Esophagus muscularis mucosa (tissue), 4 donors: ENCODE measurements at places on chromosomes 4 and X. TPM values are rescaled to one million over a fixed set of nuclear protein-coding genes. Genes with fewer than 3 reads are reported as not detected.

The PDZD4 gene
- total RNA-seq = 20.0 TPM

The RASSF6 gene
- total RNA-seq = 1.2 TPM

The BEX4 gene
- 43.9 TPM for total RNA-seq

The MAGEE1 gene
- total RNA-seq = 4.6 TPM

The ATOH1 gene
- not detected for total RNA-seq

The PASD1 gene
- total RNA-seq = not detected

The CHIC2 gene
- 29.9 TPM for total RNA-seq

The ADGRG4 gene
- 0.17 TPM for total RNA-seq

The RAB39B gene
- 0.98 TPM for total RNA-seq

The MYOZ2 gene
- total RNA-seq = 0.50 TPM

The NAT8L gene
- under 0.01 TPM for total RNA-seq

The GPM6B gene
- total RNA-seq = 52.7 TPM

- H3K4me1 ChIP-seq = peaks cover 7% of the 10 kb centered on the region
- DNase-seq = no peak
- no peaks in the 10 kb centered on the region for H3K36me3 ChIP-seq
- no peak overlapping the region for H3K27ac ChIP-seq
- peak overlapping the region; percentile 76 for H3K4me3 ChIP-seq
Measured at GRCh38 chr4:74038086-74038424, 434 bp downstream of the CXCL3 start.

GRCh38 chr4:3231471-3231870 lies 17.5 kb upstream of the MSANTD1 start:
- no peak for DNase-seq
- no peak overlapping the region for H3K4me3 ChIP-seq
- H3K4me1 ChIP-seq = peaks cover 8% of the 10 kb centered on the region
- H3K27me3 ChIP-seq = no peaks in the 10 kb centered on the region

- DNase-seq = no peak
- H3K36me3 ChIP-seq = no peaks in the 10 kb centered on the region
- no peak overlapping the region for H3K27ac ChIP-seq
Measured at GRCh38 chr4:42119886-42120285, 32.6 kb downstream of the BEND4 start.

DNA sequence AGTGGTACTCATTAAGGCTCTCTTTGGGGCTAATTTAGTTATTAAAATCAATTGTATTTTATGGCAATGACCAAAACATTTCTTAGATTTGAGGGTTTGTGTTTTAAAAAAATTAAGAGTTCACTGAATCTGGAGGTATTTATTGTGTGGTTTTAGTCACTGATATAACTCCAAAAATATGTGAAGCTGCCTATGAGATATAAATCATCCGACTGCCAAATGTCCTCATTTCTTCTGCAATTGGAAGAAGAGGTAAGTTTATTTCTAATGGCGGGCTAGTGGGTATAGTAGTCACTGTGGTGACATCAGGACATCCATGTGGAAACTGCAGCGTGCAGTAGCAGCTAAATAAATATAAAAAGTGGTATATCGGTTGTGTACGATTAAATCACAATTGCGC lies 205.5 kb downstream of the MID1 start:
- DNase-seq = no peak
- no peak overlapping the region for H3K27ac ChIP-seq
- H3K4me1 ChIP-seq = no peaks in the 10 kb centered on the region
- no peak overlapping the region for H3K4me3 ChIP-seq
- H3K36me3 ChIP-seq = no peaks in the 10 kb centered on the region

- H3K27me3 ChIP-seq = no peaks in the 10 kb centered on the region
Measured at GRCh38 chr4:14130551-14130950, 503.0 kb upstream of the BOD1L1 start.

DNA sequence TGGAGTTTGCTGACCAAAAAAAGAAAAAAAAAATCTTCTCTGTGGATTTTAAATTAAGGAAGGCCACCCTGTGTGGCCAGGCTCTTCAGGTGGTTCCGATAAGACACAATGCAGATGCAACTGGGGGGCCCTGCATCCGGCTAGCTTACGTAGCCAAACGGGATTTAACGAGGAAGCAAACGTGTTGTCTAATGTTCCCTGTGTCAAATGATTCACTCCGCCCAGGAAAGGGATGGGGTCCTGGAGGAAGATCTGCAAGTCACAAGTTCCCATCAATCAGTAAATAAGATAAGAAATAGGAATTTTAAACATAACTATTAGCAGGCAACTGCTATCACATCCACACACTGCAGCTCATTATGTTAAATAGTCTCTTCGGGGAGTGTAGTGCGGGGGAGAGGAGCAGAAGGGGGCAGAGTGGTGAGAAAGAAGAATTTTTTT lies 216.4 kb upstream of the GYPA start:
- no peak overlapping the region for H3K4me3 ChIP-seq
- no peaks in the 10 kb centered on the region for H3K4me1 ChIP-seq
- no peak overlapping the region for H3K27ac ChIP-seq
- no peaks in the 10 kb centered on the region for H3K36me3 ChIP-seq
- no peak for DNase-seq

DNA sequence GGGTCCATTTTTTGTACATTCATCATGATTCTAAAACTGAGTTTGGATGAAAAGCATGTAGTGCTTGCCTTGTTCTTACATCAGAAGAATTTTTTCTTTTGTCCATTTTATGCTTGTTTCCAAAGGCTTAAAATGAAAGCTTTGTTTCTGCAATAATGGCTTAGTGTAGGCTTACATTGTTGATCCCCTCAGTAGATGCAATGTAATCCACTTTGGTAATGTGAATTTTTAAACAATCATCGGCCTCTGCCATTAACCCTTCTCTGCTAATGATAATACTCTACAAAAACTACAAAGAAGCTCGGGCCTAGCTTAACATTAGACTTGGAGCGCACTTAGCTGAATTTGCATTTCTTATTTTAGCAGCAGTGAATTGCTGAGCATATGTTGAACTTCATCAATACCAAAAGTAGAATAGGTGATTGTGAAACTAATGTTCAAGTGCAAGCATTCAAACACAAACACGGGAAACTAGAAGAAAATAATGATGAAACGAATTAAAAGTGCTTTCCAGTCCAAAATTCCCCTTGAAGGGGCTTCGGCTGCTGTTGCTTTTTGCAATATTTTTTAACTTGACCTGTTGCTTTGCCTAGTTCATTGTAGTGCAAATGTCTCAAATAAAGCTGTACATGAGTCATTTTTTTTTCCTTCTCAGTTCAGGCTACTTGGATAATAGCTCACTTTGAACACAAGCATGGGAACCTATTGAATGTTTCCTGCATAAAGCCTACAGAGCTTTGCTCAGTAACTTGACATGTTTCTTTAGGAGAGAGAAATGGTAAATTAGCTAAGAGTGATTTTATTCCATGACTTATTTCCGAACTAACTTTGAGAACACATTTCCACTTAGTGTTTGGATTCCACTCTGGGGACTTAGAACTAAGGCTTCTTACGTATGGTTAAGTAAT lies 66.5 kb downstream of the SLIT2 start:
- DNase-seq = no peak
- H3K36me3 ChIP-seq = no peaks in the 10 kb centered on the region
- peak overlapping the region; percentile 3 for H3K27ac ChIP-seq
- no peaks in the 10 kb centered on the region for H3K27me3 ChIP-seq
- peak overlapping the region; percentile 0 for H3K4me3 ChIP-seq

GRCh38 chr4:34323549-34324320 lies 1920.6 kb downstream of the ARAP2 start:
- H3K36me3 ChIP-seq = no peaks in the 10 kb centered on the region
- H3K27me3 ChIP-seq = no peaks in the 10 kb centered on the region
- no peak overlapping the region for H3K27ac ChIP-seq
- no peaks in the 10 kb centered on the region for H3K4me1 ChIP-seq

DNA sequence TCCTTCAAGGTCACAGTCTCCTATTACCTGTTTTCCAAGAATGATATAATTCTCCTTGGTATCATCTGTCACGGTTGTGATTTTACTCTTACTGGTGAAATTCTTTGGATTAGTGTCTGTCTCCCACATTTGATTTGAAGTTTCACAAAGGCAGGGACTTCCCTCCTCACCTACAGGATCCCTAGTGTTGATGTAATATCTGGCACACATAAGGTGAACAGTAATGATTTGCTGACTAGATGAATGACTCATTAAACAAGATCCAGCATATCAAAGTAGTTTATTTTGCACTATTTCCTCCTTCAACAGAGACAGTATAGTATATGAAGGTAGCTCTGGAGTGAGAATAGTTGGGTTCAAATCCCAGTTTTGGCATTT lies 135.3 kb upstream of the IL1RAPL2 start:
- no peaks in the 10 kb centered on the region for H3K27me3 ChIP-seq
- H3K4me1 ChIP-seq = no peaks in the 10 kb centered on the region
- H3K36me3 ChIP-seq = no peaks in the 10 kb centered on the region
- no peak overlapping the region for H3K27ac ChIP-seq
- no peak for DNase-seq

DNA sequence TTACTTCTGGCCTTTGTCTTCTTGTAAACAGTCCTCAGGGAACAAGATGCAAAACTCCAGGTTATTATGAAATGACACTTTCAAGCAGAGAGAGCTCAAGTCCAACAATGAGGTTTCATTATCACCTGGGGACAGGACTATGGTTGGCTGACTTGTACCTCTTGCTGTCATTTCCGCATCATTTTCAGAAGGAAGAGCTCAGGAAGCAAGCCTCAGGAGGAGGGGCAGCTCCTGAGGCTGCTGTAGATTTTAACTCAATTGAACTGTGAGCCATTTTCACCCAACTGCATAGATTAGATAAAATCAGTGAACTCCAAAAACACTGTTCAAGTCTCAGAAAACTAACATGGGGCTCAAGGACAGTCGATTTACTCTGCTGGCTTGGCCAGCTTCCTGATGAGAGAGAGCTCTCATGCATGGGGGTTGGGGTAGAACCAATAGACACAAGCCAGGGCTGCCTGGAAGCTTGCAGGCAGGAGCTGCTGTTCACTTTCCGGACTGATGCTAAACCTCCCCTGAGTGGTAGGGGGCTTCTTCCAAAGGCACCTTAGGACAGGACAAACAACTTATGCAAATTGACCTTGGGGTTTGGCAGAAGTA lies 23.6 kb downstream of the TMEM255A start:
- no peak overlapping the region for H3K4me3 ChIP-seq
- H3K27ac ChIP-seq = no peak overlapping the region
- no peaks in the 10 kb centered on the region for H3K36me3 ChIP-seq
- H3K27me3 ChIP-seq = no peaks in the 10 kb centered on the region

GRCh38 chr4:1331591-1332353 lies 15.2 kb upstream of the UVSSA start:
- peaks cover 85% of the 10 kb centered on the region for H3K36me3 ChIP-seq
- H3K27me3 ChIP-seq = no peaks in the 10 kb centered on the region
- H3K4me1 ChIP-seq = peaks cover 17% of the 10 kb centered on the region
- DNase-seq = no peak

DNA sequence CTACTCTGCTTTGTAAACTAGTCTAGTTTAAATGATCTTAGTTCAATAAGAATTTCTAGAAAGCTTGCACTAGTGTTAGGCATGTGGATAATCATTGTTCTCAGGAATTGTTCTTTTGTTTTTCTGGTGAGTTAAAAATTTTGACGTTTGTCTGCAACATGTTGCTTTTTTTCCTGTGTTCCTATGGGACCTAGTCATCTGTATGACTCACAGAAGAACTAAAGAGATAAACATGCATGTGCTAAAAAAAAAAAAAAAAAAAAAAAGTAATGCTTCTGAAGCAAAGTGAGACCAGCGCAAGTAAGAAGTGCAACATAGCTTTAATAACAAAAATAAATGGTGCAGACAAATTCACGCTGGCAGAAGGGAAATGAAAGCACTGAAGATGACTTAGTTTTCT lies 471.2 kb downstream of the IQCM start:
- no peak overlapping the region for H3K27ac ChIP-seq
- no peaks in the 10 kb centered on the region for H3K27me3 ChIP-seq
- H3K4me1 ChIP-seq = no peaks in the 10 kb centered on the region
- H3K4me3 ChIP-seq = no peak overlapping the region

GRCh38 chr4:17475481-17475880 lies 36.4 kb downstream of the QDPR start:
- H3K4me3 ChIP-seq = no peak overlapping the region
- DNase-seq = no peak
- H3K27ac ChIP-seq = no peak overlapping the region
- H3K36me3 ChIP-seq = no peaks in the 10 kb centered on the region
- no peaks in the 10 kb centered on the region for H3K27me3 ChIP-seq
- H3K4me1 ChIP-seq = no peaks in the 10 kb centered on the region

DNA sequence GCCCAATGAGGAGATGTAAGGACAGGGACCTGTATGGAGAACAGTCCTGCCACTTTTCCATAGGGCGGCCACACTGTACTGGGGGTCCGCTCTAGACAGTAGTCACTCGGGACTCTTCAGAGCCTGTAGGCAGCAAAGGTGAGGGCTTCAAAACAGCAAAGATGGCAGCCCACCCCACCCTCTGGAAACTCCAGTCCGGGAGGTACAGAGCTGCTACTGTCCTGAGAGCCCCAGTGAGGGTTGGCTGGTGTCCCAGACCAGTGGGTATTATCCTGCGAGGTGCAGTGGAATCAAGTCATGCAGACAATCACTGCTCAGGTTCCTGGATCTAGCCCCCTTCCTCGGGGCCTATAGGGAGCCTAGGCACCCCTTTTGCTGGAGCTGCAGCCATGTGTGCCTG lies 784.6 kb upstream of the GRID2 start:
- no peak for DNase-seq
- no peak overlapping the region for H3K4me3 ChIP-seq
- no peaks in the 10 kb centered on the region for H3K36me3 ChIP-seq
- H3K27ac ChIP-seq = no peak overlapping the region
- H3K27me3 ChIP-seq = no peaks in the 10 kb centered on the region

DNA sequence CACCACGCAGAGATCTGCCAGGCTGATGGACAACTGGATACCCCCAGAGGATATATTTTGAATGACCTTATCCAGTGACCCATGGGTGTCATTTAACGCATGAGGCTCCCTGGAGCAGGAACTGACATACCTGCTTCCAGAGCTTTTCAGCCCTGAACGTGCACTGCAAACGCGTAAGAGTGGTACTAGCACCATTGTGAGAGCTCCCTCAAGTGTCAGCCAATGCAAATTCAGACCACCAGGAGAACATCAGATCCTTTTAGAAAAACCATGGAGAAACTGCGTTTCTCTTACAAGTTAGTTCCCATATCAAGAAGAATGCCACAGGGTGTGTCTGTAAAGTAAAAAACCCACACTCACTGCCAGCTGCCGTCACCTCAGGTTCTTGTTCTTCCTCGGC lies 7.3 kb downstream of the TREX2 start:
- no peaks in the 10 kb centered on the region for H3K36me3 ChIP-seq
- H3K27ac ChIP-seq = no peak overlapping the region
- peaks cover 9% of the 10 kb centered on the region for H3K27me3 ChIP-seq

DNA sequence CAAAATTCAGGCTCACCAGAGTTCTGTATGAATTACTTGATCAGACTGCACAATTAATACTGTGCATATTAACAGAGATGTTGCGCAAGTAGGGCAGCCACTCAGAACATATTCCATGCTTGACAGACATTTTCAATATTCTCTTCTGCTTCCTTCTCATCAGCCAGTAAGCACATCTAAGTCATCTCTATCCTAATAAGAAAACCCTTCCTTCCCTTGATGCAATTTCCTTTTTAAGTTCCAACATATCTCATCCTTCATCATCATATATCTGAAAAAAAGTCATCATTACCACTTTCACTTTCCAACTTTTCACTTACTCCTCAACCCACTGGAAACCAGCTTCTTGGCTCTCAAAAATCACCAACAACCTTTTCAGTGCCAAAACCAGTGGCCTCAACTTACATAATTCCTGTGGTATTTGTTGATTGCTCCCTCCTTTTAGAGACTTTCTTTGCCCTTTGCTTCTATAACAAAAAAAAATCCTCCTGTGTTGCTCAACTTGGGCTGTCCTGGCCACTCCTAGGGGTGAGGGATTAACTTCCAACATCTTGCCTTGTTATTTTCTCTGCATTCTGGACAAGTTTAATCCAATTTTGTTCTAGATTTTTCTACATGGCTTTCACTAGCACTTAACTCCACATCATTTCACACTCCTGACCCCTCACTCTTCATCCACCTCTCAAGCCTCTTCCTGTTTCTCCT lies 14.1 kb downstream of the MBNL3 start:
- H3K27ac ChIP-seq = no peak overlapping the region
- H3K4me1 ChIP-seq = no peaks in the 10 kb centered on the region
- DNase-seq = no peak
